Colonic mucosa (tissue), 4 donors: ENCODE measurements at places on chromosomes 1 and 21.

DNA sequence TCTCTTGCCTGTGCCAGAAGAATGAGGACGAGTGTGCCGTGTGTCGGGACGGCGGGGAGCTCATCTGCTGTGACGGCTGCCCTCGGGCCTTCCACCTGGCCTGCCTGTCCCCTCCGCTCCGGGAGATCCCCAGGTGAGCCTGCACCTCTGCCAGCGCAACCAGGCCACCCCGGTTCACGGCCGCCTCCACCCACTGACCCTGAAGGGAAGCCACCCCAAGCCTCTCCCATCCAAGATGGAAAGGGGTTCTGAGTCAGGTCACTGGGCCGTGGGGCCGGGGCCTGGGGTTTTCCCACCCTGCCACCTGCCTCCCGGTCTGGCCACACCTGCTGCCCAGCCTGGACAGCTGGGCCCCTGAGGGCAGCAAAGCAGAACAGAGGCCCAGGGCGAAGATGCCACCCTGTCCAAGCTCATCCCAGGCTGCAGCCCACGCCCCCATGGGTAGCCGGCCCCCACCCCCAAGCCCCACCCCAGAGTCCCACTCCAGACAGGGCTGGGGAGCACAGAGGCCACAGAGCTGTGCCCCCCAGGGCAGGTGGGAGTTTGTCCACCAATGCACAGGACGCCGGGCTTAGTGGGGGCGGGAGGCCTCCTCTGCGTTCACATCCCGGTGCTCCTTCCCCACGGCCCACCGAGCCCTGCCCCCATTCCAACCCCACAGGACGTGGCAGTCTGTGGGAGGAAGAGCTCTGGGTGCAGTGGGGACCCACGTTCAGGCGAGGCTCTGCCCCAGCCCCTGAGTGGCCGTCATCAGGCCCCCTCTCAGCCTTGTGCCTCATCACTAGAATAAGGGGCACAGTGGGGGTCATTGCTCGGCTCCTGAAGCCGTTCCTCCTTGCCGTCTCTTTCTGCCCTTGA lies 5.6 kb downstream of the AIRE start:
- no peak overlapping the region for H3K4me3 ChIP-seq
- no peak for DNase-seq
- H3K4me1 ChIP-seq = no peaks in the 10 kb centered on the region
- no peaks in the 10 kb centered on the region for H3K27me3 ChIP-seq

GRCh38 chr1:10824821-10825540 lies 28.5 kb upstream of the CASZ1 start:
- DNase-seq = no peak
- no peak overlapping the region for H3K4me3 ChIP-seq
- no peaks in the 10 kb centered on the region for H3K27me3 ChIP-seq
- no peaks in the 10 kb centered on the region for H3K4me1 ChIP-seq
- no peaks in the 10 kb centered on the region for H3K36me3 ChIP-seq

DNA sequence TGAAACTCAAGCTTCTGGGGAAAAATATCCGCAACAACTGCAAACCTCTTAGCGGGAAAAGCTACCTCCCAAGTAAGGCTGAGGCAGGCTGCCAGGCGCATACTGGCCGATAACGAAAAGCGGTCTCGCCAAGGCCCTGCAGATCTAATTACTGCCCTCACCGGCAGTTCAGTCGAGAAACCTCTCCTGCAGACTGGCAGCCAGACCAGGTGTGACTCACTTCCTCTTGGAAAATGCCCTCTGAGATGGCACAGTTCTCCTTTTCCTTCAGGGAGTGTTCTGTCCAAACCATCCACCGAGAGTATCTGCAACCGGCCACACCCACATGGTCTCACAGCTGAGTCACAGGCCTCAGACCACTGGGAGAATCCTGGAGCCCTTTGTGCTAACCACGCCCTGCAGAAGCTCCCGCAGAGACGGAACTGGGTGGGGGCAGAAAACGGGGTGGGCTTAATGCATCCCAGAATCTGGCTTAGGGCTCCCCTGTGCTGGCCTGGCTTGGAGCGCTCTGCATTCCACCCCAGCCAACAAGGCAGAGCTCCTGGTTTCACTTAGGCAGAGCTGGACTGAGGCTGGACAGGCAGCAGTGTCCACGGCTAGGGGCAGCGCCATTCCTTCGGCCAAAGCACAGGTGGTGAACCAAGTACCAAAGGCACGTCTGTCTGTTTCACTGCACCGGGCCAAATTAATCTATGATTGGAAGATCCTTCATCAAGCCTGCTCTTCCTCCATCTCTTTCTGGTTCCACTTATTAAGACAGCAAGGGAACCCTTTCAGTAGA lies 1.2 kb downstream of the S100A10 start:
- peak overlapping the region; percentile 91 for H3K4me3 ChIP-seq
- H3K27ac ChIP-seq = peak overlapping the region; percentile 99
- no peaks in the 10 kb centered on the region for H3K36me3 ChIP-seq
- DNase-seq = peak; percentile 92

DNA sequence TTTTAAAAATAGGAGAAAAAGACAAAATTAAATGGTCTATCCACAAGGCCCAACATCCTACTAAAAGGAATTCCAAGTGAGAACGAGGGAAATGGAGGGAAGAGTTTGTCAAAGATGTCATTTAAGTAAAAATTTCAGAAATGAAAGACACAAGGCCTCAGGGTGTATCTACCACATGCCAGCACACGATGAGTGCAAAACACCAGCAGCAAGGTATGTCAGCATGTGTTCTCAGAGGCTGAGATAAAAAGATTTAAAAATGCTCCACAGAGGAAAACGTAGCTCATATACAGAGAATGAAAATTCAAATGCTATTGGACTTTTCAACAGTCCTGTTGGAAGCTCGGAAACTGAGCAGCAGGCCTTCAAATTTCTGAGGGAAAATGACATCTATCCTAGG lies 42.0 kb downstream of the RHOU start:
- H3K4me1 ChIP-seq = no peaks in the 10 kb centered on the region
- H3K36me3 ChIP-seq = no peaks in the 10 kb centered on the region
- no peaks in the 10 kb centered on the region for H3K27me3 ChIP-seq
- no peak overlapping the region for H3K4me3 ChIP-seq
- no peak overlapping the region for H3K27ac ChIP-seq

DNA sequence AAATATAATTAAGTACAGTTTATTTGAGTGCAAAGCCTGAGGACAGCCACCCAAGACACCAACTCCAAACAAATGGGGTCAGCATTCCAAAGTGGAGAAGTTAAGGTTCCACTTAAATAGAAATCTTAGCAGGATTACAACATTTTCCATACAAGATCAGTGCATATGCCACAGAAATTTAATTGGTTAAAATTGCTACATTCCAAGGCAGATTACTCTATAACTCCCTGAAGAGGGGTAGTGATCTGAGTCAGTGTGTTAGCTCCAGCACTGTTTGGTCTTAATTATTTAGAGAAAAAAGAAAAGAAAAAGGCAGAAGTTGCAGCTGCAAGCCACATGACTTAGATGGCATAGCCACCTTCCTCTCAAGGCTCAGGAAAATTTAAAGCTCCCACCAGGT lies 297.5 kb downstream of the HHIPL2 start:
- H3K27ac ChIP-seq = no peak overlapping the region
- no peak for DNase-seq
- H3K36me3 ChIP-seq = no peaks in the 10 kb centered on the region
- H3K4me3 ChIP-seq = no peak overlapping the region
- H3K27me3 ChIP-seq = no peaks in the 10 kb centered on the region

DNA sequence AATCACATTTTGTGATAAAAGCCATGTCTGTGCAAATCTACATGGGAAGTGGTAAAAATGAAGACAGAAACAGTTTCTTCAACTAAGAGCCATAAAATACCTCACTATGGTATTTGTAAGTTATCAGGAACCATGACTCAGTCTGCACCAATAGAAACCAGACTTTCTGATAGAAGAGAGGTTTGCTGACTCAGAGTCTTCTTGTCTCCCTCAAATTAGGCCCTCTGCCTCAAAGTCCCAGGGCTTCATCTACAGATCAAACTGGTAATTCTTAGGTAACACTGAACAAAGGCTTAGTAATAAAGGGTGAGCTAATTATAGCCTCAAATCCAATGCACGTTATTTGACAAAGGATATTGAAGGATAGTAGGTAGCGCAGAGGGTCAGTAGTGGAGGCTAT lies 30.9 kb upstream of the SSX2IP start:
- H3K27ac ChIP-seq = no peak overlapping the region
- no peaks in the 10 kb centered on the region for H3K36me3 ChIP-seq
- peaks cover 11% of the 10 kb centered on the region for H3K4me1 ChIP-seq
- no peak overlapping the region for H3K4me3 ChIP-seq

DNA sequence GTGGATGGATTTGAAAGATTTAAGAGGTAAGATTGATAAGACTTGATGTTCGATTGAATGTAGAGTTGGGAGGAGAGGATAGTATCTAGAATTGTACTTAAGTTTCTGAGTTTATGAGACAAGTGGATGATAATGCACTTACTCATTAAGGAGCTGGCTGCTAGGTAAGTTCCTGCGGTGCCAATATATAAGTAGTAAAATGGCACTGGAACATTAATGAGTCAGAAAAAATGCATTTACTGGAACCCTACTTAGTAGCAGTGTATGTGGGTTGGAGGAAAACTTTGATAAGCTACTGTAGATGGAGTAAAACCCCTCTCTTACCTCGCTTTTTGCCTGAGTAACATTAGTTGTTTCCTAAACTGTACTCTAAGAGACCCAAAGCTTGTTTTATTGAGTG lies 68.2 kb downstream of the ZFYVE9 start:
- no peak for DNase-seq
- no peaks in the 10 kb centered on the region for H3K36me3 ChIP-seq
- no peaks in the 10 kb centered on the region for H3K4me1 ChIP-seq
- no peak overlapping the region for H3K4me3 ChIP-seq

DNA sequence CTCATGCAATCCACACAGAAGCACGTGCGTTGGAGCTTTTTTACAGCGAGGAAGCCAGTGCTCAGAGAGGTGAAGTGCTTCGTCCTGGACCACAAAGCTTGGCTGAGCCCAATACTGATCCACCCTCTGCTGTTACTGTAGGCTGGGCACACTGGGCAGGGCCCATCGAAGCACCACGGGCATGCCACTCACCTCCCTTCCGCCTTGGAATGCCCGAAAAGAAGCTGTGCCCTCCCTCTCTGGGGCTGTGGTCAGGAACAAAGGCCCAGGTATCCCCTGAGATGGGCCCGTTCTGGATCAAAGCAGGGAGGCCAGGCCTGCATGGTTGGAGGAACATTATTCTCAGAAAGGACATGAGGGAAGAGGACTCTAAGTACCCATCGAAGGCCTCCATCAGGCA lies 206.7 kb upstream of the C1orf174 start:
- DNase-seq = no peak
- no peaks in the 10 kb centered on the region for H3K4me1 ChIP-seq
- no peaks in the 10 kb centered on the region for H3K36me3 ChIP-seq
- H3K27ac ChIP-seq = no peak overlapping the region
- H3K4me3 ChIP-seq = no peak overlapping the region
- H3K27me3 ChIP-seq = no peaks in the 10 kb centered on the region

DNA sequence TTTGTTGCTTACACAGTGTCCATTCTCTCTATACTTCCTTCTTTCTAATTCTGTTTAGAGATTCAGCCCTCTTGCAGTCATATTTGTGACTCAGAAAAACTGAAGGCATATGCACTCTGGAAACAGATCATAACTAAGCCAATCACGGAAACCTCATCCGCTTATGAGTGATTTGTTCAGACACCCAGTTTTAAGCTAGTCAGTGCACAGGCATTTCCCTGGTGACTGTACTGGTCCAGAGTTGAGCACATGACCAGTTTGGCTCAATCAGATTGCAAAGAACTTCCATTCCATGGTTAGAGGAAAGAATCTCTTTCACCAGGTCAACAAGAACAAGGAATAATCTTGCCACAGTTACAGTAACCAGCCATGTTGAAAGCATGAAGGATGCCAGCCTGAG lies 69.2 kb upstream of the SGIP1 start:
- no peaks in the 10 kb centered on the region for H3K36me3 ChIP-seq
- no peaks in the 10 kb centered on the region for H3K27me3 ChIP-seq
- H3K4me3 ChIP-seq = no peak overlapping the region
- no peak overlapping the region for H3K27ac ChIP-seq
- no peak for DNase-seq

DNA sequence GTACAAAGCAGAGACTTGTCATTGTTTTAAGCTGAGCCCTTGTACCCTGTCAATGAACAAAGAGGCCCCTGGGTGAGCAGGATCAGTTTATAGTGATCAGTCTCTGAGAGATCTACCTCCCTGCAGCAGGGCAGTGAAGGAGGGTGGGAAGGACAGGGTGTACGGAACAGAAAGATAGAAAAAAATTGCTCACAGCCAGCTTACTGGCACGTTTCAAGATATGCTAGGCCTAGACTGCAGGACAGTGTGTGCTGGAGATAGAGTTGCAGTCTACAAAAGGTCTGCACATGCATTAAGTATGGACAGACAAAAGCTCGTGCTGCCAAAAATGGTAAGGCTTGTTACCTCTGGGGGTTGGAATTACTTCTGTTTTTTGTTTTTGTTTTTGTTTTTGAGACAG lies 34.6 kb downstream of the OVAAL start:
- no peak for DNase-seq
- no peaks in the 10 kb centered on the region for H3K36me3 ChIP-seq
- peaks cover 2% of the 10 kb centered on the region for H3K4me1 ChIP-seq
- H3K4me3 ChIP-seq = no peak overlapping the region
- no peak overlapping the region for H3K27ac ChIP-seq

DNA sequence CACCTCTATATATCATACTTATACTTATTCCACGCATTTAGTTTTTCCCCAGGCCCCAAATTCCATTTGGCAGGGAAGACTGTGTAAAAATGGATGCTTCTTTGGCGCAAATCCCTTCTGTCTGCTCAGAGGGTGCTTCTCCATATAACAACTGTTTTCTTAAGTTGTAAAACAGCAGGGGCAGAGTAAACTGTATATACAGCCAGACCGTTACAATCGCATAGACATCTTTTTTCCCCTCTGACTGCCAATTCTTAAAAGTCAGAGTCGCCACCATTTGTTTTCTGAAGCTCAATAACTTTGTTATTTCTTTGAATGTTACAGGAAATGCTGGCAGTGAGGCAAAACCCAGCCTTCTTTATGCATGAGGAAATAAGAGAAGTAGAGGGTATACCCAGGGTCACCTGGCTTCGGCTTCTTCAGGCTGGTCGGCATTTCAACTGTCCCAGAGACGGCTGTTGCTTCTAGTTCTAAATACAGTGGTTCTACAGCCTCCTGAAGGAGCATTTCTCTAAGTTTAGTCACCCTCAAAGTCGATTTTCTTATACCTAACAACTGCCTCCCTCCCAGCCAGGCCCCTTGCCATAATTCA lies 188.4 kb downstream of the CLIC6 start:
- no peaks in the 10 kb centered on the region for H3K36me3 ChIP-seq
- H3K27me3 ChIP-seq = no peaks in the 10 kb centered on the region
- no peak overlapping the region for H3K27ac ChIP-seq
- no peak for DNase-seq

GRCh38 chr1:1763657-1764621 lies 14.3 kb downstream of the NADK start:
- peaks cover 10% of the 10 kb centered on the region for H3K36me3 ChIP-seq
- H3K27ac ChIP-seq = no peak overlapping the region
- no peak for DNase-seq
- H3K4me1 ChIP-seq = peaks cover 11% of the 10 kb centered on the region
- no peak overlapping the region for H3K4me3 ChIP-seq

DNA sequence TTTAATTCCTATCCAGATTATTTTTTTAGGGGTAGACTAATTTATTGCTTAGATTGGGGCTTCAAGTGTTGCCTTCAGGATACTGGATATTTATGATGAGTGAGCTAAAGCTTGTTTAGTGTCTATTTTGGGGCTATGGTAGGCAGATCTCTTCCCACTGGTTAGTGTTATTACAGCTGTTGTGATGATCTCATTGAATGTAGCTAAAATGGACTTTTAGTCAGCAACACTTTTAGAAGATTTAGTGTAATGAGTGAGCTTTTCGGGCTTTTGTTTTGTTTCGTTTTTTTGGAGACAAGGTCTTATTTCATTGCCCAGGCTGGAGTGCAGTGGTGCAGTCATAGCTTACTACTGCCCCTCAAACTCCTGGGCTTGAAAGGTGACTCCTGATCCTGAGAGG lies 14.2 kb downstream of the THRAP3 start:
- H3K27me3 ChIP-seq = no peaks in the 10 kb centered on the region
- DNase-seq = no peak
- no peaks in the 10 kb centered on the region for H3K4me1 ChIP-seq
- H3K36me3 ChIP-seq = no peaks in the 10 kb centered on the region
- H3K4me3 ChIP-seq = no peak overlapping the region
